ENCODE measurements at places on chromosomes 12 and 14.

DNA sequence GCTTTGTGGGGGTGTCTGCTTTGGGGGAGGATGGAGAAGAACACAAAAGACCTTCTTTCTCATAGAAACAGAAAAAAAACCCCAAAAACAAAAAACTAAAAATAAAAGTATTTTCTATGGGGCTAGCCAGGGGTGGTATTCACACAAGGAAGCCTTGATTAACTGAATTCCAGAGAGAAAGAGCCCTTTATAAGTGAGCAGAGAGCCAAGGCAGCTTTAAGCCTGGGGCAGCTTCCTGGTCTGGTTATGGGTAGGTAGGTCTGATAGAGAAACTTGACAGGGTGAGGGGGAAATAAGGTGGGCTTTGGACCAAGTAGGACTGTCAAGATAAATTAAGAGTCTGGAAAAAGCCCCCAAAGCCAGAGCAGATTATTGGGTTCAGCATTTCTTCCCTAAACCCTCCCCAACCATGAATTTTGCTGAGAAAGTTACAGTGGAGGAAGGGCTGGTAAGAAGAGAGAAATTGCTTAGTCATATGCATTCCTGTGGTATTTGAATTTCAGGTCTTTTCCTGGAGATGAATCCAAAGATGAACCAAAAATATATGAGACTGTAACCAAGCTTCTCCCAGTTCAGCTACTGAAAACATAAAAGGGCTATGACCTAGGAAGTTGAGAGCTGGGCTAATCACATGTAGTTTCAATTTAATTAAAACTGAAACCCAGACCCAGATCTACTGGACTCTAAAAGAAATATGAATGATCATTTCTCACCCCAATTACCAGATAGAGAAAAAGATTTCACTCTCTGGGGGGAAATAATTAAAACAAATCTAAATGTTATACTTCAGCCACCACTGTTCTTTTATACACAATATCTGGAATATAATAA, 144.8 kb downstream of the TBC1D30 start:
- DNase-seq = no peak

DNA sequence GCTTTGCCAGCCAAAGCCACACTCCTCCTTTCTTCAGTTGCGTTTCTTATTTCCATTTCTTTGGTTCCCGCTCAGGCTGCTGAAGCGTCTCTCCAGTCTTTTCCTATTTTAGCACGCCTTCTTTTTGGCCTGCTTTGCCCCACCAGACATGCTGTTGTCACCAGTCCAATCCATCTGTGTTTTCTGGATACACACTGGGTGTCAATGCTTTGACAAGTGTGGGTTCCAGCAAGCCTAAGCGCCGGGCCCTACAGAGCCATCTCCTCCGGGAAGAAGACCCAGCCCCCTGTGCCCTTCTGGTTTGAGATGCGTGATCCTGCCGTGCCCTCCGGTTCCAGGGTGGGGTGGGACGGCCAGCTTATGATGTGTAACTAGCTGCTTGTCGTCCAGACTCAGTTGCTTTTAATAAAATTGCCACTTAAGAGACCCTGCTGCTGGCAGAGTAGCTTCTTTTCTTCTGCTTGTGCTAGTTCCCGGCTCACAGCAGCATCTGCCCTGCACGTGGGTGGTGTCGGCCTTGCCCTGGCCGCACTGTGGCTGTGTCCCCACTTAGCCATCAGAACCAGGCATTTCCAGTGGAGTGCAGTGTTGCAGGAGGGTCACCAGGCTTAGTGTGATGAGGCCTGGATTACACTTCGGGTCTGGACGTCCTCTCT, 29.7 kb downstream of the EML1 start:
- no peak for DNase-seq

- DNase-seq = no peak
These were observed 89.0 kb downstream of the POLR3B start for GRCh38 chr12:106446419-106447092.

DNA sequence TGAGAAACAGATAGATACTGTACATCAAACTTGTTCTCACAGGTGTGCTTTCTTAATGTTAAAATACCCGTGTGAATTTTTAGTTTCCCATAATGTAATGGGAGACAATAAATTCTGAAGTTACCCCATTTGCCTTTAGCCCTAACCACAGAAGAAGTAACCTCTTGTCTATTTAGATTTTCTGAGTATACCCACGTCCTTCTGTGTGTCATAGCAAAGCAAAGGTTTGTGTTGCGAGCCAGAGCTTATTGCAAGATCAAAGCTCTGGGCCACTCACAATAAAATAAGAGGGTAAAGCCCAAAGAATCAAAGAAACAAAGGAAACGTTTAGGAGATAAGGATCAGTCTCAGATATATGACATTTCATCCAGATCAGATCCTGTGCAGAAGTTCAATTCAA, 73.9 kb downstream of the BMP4 start:
- no peak for DNase-seq

DNA sequence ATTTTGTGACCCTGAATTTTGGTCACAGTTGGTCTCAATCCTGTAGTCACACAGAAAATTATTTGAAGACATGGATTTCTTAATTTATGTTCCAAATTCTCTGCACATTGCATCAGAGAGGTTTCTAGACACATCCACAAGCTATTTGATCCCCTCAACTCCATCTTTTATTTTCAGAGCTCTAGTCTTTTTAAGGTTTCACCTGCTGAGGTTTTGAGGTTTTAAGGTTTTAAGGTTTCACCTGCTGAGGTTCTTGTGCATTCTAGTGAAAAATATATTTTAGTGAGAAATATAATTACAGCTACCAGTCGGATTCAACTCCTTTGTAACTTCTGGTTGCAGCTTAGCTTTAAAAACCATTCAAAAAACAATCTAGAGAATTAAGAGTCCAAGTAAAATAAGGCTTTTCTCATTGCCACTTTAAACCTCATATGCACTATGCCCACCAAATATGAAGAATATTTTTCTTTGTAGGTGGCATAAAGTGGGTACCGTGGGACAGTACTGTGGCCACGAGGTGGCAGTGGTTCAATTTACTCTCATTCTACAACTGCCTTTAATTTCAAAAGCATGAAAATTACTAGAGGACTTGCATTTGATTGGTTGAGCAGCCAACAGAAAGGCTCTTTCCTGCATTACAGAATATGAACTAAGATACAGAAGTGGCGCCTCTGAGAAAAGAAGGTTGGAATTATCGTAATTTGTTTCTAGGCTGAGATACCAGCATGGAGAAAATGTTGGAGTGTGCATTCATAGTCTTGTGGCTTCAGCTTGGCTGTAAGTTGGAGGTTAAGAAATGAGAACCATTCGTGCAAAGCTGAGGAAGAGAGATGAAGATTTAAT, 366.5 kb upstream of the OR4E1 start:
- DNase-seq = no peak

GRCh38 chr12:48199774-48200221, 3.3 kb downstream of the OR10AD1 start:
- DNase-seq = no peak

- no peak for DNase-seq
These were observed 56.4 kb downstream of the VCPKMT start for GRCh38 chr14:50059763-50060616.
